Stomach (tissue), 19 donors: ENCODE measurements at places on chromosomes 16 and 17. TPM values are rescaled to one million over a fixed set of nuclear protein-coding genes. Genes with fewer than 3 reads are reported as not detected.

IL21R gene
- not detected for total RNA-seq

USH1G gene
- total RNA-seq, result not detected

CDK3 gene
- 20.4 TPM for total RNA-seq

PMFBP1 gene
- not detected for total RNA-seq

P2RX5 gene
- total RNA-seq, result 3.7 TPM

PER1 gene
- 16.2 TPM for total RNA-seq

KRT36 gene
- not detected for total RNA-seq
